NCI-H526 treated with DMSO at 0.1 percent for 48 hours (cell line): ENCODE measurements at places on chromosomes 6 and 20.
A peak's percentile ranks its signal among the peaks of the same experiment; 100 is the strongest.

DNA sequence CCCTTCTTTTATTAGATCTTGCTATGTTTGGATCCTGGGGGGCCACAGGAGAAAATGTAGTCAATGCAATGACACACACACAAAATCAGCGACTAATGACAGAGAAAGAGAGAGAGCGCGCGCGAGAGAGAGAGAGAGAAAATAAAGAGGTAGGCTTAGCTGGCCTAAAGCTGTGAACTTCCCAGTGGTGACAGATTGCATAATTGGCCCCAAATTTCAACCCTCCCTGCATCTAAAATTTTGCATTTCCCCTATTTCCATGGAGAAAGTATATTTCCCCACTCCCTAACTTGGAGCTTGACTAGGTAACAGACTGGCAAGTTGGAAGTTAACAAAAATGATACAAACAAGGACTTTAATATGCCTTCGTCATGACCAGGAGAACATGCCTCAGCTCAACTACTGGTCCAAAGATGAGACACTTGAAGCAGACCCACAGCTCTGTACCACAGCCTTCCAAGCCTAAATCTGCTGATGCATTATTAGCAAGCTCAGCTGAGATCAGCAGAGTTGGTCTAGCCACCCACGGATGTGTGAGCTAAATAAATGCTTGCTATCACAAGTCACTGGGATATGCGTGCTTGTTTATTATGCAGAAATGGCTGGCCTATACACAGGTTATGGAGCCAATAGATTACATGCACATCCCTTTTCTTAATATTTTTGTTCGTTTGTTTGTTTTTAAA lies 118.1 kb upstream of the PRDM1 start:
- DNase-seq, result no peak

GRCh38 chr6:167700199-167700598 lies 126.5 kb upstream of the AFDN start:
- DNase-seq, result no peak

DNA sequence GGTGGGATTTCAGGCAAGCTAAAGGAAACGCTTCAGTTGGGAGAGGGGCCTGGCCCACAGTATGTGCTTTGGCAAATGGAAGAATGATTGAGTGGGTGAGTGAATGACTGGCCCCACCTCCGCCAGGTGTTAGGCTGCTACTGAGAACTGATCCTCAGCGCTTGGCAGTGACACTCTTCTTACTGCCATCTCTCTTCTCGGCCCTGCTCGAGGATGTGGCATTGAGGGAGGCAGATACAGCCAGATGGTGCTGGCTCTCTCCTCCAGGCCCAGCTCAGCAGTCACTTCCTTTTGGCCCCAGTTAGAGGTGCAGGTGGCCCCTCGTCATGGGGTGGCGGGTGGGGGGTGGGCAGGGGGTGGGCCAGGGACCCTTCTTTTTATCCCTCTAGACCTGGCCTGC lies 38.9 kb upstream of the KCNK5 start:
- no peak for DNase-seq

- DNase-seq, result peak; percentile 46
Measured at GRCh38 chr6:46014511-46015118, 1.0 kb downstream of the CLIC5 start.

- DNase-seq, result no peak
Measured at GRCh38 chr6:12149944-12150510, 137.9 kb downstream of the HIVEP1 start.
